ENCODE measurements at places on chromosomes 3 and 15.

DNA sequence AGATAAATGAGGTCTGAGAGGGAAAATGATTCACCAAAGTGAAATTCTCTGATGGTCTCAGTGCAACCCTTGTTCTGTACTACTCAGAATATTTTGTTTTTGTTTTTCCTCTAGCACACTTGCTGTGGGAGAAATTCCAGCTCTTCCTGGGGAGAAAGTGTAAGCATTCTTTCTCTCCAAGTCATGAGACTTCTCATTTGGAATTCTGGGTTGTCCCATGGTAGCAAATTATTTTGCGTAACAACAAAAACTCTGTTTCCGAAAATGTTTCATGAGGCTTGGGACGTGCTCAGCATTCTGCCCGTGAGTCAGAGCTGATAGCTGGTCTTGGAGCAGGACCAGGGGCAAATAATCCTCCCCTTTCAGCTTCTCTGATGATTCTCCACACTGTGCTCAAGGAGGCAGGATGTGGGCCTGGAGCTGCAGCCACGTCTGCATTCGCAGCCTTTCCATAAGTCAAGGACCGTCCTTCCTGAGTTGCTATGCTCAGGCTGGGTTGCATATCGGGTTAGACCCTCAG, 70.3 kb downstream of the SENP2 start:
- DNase-seq: no peak

- no peak for DNase-seq
Measured at GRCh38 chr15:37520026-37520425, 414.4 kb upstream of the TMCO5A start.

- no peak for DNase-seq
Measured at GRCh38 chr15:85782064-85782463, 12.7 kb downstream of the KLHL25 start.

DNA sequence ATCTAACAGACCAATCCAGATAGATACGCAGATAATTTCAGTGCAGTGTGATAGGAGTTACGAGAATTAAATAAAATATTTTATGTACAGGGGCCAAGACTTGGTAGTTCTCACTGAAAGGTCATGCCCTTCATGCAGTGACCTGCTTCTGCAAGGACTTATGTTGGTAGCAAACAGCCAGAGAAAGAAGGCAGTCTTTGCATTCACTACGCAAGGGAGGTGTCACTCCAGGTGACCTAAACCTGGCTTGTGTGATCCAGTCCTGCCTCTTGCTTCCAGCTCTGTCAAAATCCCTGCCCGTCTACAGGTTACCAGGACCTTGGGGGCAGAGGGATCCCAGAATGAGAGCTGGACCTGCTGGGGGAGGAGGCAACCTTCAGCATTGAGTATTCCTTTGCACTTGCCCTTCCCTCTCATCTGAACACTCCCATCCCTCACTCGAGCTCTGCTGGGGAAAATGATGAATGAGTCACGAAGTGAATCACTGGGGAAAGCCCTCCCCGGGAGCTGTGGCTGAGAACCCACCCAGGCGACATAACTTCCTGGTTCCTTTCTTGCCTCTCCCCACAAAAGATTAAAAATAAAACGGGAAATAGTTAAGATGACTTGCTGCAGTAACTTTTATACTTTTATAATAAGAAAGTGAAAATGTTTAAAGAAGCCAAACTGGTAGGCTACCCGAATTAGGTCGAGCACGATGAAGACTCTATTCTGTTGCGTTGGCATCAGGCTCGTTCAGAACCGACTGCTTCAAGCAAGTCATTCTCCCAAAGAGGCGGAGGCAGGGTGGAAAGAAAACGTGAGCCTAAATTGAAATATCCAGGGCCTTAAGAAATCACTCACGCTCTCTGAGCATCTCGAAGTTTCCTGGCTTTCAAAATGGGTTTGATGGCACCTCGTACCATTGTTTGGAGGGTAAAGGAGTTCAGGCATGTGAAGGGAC, 216.1 kb downstream of the SLCO3A1 start:
- no peak for DNase-seq

DNA sequence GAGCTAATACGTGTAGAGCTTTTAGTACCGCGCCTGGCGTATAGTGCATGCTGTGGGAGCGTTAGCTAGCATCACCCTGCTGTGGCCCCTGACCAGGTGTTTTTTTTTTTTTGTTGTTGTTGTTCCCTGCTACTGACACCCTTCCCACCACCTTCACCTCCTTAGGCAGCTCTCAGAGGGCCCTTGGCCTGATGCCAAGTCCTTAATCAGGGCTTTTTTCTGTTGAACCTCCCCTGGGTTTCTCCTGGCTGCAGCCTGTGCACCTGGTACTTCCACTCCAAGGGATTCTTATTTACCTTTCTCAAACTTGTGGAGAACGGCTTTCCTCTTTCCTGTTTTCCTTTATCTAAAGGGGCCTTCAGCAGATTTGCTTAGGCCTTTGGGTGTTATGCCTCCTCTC, 53.3 kb downstream of the SLC7A14 start:
- DNase-seq: no peak

- no peak for DNase-seq
Measured at GRCh38 chr15:52801748-52802085, 11.6 kb upstream of the ONECUT1 start.

- no peak for DNase-seq
Measured at GRCh38 chr3:51887620-51888019, 12.2 kb upstream of the IQCF5 start.

- DNase-seq: no peak
Measured at GRCh38 chr3:38662544-38662943, 13.1 kb upstream of the SCN5A start.

- DNase-seq: no peak
Measured at GRCh38 chr3:100006570-100007271, 107.6 kb downstream of the FILIP1L start.

DNA sequence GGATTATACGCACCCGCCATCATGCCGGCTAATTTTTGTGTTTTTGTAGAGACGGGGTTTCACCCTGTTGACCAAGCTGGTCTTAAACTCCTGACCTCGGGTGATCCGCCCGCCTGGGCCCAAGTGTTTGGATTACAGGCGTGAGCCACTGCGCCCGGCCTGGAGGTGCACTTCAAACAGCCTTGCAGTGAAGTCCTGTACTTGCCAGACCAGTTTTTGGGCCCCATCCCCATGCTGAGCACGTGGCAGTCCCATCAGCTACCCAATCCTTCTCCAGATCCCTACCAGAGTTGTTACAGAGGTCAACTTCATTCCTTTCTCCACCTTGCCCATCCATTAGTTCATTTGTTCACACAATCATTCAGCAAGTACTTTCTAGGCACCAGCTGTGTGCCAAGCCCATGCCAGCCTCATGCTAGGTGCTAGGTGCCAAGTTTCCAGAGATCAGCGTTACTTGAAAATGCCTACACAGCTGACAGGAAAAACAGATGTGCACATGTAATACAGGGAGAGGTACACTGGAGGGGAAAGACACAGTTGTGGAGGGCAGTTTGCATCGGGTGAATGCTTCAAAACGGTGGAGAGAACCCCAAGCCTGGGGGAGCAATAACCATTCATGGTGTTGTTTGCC, 2.2 kb downstream of the DNAH1 start:
- no peak for DNase-seq

- DNase-seq: peak; percentile 80
Measured at GRCh38 chr3:101635954-101636798, 40.8 kb downstream of the ZBTB11 start.

Data from SJCRH30 (cell line).